ENCODE measurements at places on chromosomes 2 and 18. TPM values are rescaled to one million over a fixed set of nuclear protein-coding genes. Genes with fewer than 3 reads are reported as not detected.

- DNase-seq: no peak
These were observed 2.8 kb downstream of the SCLY start for GRCh38 chr2:238063414-238064189.

GRCh38 chr2:171147081-171147480 lies 13.6 kb downstream of the TLK1 start:
- DNase-seq: no peak

GRCh38 chr2:43818761-43819160 lies 19.9 kb downstream of the ABCG5 start:
- DNase-seq: no peak

Gene UPP2
- total RNA-seq: not detected

All from left ventricle myocardium superior (tissue), 1 donor.